ENCODE measurements at places on chromosomes 5 and 9.

- no peak for DNase-seq
These were observed 160.5 kb downstream of the FGF18 start for GRCh38 chr5:171579976-171580411.

DNA sequence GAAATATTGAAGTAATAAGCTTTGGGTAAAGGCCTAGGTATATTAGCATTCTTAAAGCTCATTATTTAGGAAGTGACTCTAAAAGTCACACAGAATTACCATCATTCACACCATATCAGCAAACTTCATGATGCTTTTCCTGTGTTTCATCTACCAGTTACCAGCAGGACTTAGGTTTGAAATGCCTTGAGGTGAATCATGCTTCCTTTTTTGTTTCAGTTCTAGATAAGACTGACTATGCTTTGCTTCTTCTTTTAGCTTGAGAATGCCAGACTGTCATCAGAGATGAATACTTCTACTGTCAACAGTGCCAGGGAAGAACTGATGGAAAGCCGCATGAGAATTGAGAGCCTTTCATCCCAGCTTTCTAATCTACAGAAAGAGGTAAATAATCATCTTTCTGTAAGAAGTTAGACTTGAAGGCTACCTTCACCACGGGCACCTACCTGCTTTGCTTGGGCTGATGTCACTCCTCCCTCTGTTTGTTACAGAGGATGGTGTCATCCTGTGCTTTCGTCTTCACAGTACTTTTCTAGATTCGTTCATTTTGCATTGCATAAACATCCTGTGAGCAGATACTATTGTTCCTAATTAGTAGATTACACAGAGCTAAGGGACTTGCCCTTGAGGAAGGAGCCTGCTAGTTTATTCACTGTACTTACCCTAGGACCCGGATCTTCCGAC is 34.7 kb downstream of the LMNB1 start:
- no peak for DNase-seq

DNA sequence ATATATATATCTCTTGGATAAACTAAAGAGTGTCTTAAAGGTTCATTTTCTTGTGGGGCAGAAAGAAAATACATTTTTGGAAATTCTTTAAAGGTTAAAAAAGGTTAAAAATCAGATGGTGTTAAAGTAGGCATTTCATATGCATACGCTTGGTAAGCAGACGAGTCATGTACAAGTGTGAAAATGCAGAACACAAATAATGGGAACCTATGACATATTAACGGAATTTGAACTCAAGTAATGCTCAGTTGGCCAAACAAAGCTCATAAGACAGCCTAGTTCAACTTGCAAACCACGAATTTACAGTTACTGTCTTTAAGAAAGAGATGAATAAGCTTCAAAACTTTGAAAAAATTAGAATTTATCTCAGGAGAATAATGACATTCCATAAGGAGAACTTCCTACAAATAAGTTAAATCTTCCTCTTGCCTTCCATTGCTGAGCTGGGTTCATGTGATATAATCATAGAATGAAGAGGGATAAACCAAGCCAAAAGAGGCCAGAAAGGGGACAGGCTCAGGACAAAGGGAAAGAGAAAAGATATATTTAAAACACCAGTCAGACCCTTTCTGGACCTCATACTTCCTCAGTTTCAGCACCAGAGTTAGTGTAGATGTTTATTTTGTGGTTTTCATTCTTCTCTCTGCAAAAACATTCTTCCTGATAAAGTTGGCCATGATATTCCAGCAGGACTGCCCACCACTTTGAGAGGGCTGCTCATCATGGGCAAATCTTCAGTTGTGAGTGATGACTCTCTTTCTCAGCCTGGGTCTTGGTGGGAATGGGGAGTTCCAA is 256.7 kb upstream of the CD180 start:
- DNase-seq: no peak

DNA sequence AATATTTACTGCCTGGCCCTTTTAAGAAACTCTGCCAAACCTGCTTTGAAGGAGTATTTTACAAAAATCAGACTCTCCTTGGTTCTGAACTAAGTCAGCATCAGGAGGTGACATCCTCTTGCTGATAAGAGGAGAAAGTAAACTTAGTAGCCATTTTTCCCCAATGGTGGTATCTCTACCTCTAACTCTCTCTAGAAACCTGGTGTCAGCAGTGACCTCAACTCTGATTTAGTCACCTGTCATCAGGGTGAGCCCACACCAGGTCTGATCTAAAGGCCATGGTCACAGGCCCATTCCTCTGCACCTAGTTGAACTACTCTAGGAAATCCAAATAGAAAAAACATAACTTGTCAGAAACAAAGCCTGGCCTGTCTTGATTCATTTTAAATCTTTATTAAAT is 4.2 kb downstream of the CARNMT1 start:
- no peak for DNase-seq

GRCh38 chr9:130137081-130137640 is 35.0 kb upstream of the NCS1 start:
- no peak for DNase-seq

- DNase-seq: no peak
These were observed 5.5 kb downstream of the KCNT1 start for GRCh38 chr9:135707252-135708138.

DNA sequence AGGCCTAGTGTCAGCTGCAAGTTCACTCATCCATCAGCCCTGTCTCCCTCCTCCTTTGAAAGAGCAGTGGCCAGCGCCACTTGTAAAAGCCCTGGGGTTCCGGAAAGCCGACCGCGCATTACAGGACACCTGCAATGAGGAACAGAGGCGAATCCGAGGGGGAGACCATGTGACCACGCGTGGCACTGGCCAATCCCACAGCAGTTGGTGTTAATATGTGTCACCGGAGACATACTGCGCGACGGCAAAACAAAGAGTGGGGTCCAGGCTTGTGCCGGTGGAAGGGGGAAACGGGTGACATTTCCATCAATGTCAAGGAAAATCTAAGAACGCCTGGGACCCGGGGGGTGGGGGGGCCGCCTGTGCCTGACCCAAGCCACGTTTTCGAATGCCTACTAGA is 480.8 kb downstream of the SPATA31A7 start:
- no peak for DNase-seq

DNA sequence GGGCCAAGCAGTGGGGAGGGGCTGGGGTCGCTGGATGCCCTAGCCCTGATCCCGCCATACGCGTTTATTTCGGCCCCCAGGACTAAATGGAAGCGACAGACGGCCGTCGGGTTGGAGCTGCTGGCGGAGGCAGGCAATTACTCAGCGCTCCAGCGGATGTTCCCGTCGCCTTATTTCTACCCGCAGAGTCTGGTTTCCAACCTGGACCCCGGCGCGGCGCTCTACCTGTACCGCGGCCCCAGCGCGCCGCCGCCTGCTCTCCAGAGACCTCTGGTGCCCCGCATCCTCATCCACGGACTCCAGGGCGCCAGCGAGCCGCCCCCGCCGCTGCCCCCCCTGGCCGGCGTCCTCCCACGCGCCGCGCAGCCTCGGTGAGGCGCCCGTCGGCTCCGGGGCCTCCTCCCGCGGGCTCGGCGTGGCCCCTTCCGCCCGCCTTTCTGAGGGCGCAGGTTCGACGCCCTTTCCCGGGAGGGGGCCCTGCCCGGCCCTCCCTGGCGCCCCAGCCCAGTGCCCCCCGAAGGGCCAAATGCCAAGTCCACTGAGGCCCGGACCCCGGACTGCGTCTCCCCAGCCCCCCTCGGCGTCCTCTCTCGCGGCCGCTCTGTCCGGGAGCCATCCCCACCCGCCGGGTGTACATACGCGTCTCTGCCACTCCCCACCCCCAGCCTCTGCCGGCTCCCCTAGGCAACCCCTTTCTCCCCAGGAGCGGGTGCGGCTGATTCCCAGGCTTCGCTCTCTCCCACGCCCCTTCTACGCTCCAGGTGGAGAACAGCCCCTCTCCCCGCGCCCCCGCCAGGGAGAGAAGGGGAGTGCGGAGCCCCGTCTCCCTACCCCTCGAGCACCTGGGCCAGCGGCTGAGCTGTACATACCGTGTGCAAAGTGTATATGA is 7.0 kb downstream of the BARHL1 start:
- no peak for DNase-seq

DNA sequence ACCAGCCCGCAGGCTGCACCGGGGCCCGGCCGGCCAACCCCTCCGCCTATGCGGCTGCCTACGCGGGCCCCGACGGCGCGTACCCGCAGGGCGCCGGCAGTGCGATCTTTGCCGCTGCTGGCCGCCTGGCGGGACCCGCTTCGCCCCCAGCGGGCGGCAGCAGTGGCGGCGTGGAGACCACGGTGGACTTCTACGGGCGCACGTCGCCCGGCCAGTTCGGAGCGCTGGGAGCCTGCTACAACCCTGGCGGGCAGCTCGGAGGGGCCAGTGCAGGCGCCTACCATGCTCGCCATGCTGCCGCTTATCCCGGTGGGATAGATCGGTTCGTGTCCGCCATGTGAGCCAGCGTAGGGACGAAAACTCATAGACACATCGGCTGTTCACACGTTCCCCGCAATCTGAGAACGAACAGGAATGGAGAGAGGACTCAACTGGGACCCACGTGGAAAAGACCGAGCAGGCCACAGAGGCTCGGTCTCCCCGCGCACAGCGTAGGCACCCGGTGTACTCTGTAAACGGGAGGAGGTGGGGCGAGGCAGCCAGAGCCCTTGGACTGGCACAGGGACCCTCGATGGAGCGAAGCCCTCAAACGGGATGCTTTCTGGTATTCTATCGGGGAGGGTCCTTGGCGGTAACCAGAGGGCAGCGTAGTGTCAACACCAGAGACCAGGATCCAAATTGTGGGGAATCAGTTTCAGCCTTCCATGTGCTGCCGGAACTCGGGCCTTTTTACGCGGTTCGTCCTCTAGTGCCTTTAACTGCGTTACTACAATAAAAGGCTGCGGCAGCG is 1.9 kb downstream of the FOXE1 start:
- no peak for DNase-seq

- DNase-seq: no peak
These were observed 136.2 kb downstream of the CDH6 start for GRCh38 chr5:31329715-31330114.

DNA sequence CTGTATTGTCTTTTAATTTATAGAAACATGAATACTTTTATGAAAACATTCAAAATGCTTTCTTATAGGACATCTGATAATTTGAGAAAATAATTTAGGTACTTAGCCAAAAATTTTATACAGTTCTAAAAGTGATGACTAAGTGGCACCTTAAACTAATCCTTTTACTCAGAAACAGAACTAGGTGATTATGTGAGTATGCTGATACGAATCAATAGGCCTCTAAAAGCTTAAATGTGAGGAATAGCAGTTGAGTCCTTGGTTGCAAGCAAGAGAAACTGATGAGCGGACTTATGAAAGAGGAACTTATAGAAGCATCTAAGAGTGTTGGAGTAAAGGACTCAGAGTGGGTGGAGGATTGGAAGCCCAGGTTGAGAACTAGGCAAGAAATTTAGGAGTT is 26.4 kb downstream of the ANXA1 start:
- no peak for DNase-seq

DNA sequence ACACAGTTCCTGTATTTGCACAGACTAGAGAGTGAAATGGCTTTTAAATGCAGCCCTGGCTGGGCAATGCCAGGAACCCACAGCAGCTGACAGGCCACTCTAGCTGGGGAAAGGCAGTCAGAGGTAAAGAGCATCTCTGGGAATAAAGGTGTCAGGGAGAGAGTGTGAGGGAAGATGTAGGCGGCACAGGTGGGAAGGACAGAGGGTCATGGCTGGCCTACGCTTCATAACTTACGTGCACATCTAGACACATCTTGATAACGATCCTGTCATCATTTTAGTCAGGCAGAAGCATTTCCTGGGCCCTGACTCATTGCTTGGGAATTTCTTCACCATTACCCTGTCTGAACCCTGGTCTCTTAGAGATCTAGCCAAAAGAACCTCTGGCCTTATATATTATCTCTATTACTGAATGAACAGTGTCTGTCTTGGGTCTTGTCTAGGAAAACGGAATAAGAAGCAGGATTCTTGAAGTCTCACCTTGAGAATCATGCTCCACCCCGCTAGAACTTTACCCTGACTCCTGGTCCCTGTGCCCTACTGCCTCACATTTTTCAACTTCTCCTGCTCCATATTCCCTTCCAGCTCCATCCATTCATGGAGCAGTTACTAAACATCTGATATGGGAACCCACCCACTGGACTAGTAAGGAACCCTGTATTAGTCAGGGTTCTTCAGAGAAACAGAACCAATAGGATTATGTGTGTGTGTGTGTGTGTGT is 106.4 kb upstream of the ELL2 start:
- DNase-seq: no peak

- no peak for DNase-seq
These were observed 7.7 kb downstream of the RHOBTB3 start for GRCh38 chr5:95738834-95739233.

DNA sequence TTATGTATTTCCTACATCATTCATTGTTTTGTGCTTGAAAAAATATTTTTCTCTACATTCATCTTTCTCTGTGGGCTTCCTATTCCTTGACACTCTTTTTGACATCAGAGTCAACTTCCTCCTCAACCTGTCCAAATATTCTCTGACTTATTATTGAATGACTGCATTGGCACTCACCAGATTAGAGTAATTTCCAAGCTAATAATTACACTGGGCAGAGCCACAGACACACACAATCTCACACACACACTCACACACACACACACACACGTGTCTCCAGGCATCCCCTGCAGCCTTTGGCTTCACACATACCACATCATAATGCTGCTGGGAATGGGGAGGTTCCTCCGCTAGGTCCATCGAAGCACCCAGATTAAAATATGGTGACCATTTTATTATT is 184.5 kb downstream of the SYK start:
- DNase-seq: no peak

DNA sequence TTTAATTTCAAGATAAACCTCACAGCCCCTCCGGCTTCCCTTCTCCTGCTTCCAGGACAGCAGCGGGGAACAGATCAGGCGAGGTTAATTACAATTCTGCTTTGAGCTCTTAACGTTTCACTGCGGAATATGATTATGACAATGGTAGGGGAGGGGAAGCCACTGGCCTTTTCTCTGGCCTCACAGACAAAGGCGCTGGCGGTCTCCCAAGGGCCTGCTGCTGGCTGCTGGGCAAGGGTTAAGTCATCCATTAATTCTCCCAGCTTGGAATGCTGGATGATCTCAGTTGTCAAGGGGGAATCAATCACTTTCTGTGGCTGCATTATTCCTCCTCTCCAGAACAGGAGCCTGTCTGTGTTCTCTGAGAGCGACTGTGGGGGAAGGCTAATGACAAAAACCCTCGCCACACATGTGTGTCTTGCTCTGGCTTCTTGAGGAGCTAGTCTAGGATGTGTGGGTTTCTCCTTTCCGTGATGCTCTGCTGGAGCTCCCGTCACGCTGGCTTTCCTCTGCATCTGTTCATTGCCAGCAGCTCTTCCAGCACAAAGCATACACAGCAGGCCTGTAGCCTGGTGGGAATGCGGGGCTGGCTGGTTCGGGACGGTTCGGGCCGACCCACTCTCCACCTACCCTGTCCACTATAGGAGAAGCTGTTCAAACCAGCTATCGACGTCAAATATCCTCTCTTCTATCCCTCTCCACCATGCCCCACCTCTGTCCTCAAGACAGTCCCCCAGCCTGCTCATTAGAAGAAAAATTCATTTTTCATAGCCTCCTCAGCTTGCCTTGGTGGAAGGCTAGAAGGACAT is 82.8 kb downstream of the DCP2 start:
- DNase-seq: no peak

GRCh38 chr5:14782591-14782990 is 89.0 kb downstream of the ANKH start:
- DNase-seq: no peak
